ENCODE measurements at places on chromosomes 7 and 10.

- DNase-seq: no peak
These were observed 110.0 kb downstream of the SPAG6 start for GRCh38 chr10:22455068-22455857.

GRCh38 chr10:71819441-71819861 lies 31.6 kb downstream of the PSAP start:
- DNase-seq: no peak

DNA sequence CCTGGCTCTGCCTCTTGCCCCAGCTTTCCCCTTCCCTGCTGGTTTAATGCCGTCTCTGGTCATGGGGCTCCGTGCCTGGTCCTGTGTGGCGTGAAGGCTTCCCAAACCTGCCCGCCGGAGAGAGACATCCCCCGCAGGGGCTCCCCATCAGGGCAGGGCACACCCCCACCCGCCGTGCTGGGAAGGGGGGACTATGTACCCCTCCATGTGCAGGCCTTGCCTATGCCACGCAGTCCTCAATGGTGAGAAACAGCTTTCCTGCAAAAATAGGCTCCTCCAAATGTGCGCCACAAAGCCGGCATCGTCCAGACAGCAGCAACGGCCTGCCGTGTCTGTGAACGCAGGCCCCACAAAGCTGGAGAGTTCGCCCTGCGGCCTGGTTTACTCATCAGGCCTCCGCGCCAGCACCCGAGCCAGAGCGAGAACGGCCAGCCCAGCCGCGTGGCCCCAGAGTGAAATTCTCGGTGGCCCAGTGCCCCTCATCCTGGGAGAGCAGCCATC lies 313.4 kb downstream of the DNAJB6 start:
- no peak for DNase-seq

- DNase-seq: no peak
These were observed 25.9 kb upstream of the TTYH3 start for GRCh38 chr7:2605608-2606538.

DNA sequence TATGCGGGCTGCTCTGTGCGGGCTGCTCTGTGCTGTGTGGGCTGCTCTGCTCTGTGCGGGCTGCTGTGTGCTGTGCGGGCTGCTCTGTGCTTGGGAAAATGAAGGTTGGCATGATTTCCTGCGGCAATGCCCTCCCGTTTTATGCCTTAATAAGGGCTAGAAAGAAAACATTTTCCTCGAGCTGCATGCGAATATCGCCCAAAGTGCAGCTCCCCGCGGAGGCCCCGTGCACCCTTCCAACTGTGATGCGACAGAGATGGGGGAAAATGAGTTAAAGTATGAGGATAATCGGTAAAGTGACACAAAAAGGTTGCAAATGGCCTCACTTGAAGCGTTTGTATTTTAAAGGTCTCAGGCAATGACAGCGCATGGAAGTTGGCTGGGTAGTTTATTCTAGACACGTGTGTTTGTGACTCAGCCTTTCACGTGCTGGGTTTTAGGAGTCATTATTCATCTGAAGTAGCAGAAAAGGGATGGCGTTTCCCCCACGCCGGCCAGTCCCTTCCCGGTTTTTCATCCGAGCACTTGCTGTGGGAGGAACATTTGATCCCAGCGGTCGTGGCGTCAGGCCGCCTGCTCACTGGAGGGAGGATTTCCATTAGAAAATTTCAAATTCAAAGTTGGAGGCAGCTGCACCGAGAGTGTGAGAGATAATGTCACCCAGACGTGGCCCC lies 220.7 kb downstream of the ADARB2 start:
- no peak for DNase-seq

- DNase-seq: no peak
These were observed 36.8 kb downstream of the WIPF3 start for GRCh38 chr7:29843093-29843492.

DNA sequence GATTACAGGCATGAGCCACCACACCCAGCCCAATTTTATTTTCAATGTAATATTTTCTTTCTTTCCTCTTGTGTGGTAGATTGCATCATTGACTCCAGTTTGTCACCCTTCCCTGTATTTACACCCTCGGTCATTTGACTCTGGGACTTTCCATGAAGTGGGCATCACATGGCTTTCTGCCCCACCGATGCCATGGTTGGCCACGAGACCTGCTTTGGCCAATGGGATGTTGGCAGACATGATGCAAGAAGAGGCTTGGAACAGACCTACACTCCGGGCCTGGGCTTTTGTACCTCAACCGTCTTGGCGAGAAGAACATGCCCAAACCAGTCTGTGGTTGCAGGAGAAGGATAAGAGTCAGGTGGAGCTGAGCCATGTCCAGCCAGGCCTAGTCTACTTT lies 38.8 kb upstream of the CACUL1 start:
- DNase-seq: no peak

- DNase-seq: peak; percentile 35
These were observed 65.2 kb upstream of the TM9SF3 start for GRCh38 chr10:96651998-96652431.

GRCh38 chr10:84739641-84740040 lies 411.3 kb downstream of the CCSER2 start:
- DNase-seq: no peak

DNA sequence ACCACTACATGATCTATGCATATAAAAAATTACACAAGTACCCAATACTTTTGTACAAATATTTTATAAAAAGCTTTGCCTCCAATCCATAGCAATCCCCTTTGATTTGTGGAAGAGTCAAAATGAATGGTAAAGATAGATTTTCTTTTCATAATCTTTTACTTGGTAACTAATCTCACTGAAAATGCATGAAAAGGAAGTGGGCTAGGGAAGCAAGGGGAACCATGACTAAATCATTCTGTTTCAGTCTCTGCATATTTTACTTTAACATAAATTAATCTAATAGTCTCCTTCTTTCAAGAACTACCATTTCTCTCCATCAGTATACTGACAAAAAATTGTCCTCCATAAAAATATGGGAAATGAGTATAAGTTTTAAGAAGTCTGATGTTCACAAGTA lies 96.9 kb downstream of the TES start:
- DNase-seq: no peak

- no peak for DNase-seq
These were observed 356.5 kb upstream of the ZNF32 start for GRCh38 chr10:44004913-44005787.

GRCh38 chr10:110138197-110138812 lies 69.1 kb upstream of the MXI1 start:
- DNase-seq: peak; percentile 66

DNA sequence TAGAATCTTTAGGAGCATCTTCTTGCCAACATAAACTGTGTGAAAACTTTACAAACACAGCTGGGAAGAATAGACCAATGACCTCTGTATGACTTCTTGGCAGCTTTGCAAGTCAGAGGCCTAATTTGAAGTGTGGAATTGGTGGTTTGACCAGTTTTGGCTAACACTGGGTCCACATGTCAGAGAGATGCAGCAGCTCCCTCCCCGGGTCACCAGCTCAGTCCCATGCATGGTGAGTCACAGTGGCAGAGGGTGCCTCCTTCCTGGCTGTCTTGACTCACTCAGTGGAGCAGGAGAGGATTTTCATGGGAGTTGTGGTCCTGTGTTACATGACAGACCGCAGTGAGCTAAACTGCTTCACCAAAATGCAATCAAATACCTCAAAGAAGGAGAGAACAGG lies 8.2 kb upstream of the STARD3NL start:
- DNase-seq: no peak

- no peak for DNase-seq
These were observed 59.3 kb upstream of the EXOC6 start for GRCh38 chr10:92789067-92789466.

GRCh38 chr7:2143981-2144595 lies 88.7 kb downstream of the MAD1L1 start:
- DNase-seq: no peak

GRCh38 chr10:5092848-5093790 lies 1.1 kb upstream of the AKR1C3 start:
- no peak for DNase-seq

- DNase-seq: peak; percentile 14
These were observed 662 bp downstream of the DNAJC2 start for GRCh38 chr7:103343758-103344452.

DNA sequence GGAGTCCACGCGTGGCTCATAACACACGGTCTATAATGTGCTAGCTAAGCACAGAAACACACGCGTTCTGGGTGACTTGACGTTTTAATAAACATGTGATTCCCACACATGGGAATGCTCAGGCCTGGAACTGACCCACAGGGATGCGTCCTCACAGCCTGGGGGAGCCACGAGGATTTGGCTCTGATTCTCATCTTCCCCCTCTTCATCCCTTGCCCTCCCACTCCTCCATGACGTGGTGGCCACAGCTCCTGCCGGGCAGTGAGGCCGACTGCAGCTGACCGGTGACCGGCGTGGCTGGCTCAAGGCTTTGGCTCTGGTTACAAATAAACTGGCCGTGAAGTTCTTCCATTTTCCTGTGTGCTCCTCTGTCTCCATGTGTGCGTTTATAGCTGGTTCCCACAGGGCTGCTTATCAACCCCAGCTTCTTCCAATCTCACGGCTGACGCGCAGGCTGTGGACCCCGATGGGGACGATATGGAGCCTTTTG lies 40.9 kb upstream of the KLF6 start:
- DNase-seq: no peak

- no peak for DNase-seq
These were observed 134.8 kb upstream of the SEMA3C start for GRCh38 chr7:81053623-81054022.

- DNase-seq: no peak
These were observed 134.0 kb upstream of the PODXL start for GRCh38 chr7:131690441-131690840.

DNA sequence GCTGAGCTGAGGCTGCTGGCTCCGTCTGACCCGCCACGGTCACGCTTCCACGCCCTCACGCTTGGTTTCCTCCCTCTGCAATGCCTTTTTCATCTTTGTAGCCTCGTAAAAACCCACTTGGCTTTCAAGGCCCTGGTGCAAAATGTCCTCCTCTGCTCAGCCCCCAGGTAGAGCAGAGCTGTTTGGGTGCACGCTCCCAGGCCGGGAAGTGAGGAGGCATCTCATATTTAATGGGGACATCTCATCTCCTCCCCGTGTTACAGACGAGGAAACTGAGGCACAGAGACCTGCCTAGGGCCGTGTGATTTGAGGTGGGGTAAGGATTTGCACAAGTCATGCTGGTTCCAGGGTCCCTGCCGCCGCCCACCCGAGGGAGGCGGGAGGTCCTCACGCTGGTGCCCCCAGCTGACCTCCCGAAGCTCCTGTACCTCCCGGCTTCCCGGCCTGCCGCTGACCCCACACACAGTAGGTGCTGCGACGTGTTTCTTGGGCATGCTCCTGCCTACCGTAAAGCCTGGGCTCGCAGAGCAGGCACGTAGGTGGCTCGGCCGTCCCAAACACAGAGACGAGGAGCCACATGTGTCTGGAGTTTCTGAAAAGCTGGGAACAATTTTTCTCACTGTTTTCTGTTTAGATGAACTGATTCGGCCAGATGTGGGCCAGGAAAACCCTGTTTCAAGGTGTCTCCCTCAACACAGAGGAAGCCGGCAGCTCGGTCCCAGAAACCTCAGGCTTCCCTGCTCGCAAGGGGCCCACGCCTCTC lies 11.5 kb downstream of the FOXL3 start:
- DNase-seq: no peak

- no peak for DNase-seq
These were observed 341.1 kb downstream of the FRMD4A start for GRCh38 chr10:13989616-13990015.

DNA sequence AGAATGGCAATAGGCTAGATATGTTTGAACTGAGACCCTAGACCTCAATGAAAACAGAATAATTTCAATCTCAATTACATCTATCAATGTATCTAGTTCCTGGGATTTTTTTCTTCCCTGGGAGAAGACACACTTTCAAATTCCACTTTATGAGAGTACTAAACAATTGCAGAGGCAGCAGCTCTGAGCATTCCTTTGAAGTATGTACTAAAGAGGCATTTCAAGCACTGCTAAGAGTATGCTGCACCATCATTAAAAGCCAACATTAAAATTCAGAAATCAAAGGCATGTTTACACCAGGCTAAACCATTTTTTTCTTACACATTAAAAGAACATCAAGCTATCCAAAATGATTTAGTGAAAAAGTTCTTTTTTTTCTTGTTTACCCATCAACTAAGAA lies 297.9 kb upstream of the CACNA2D1 start:
- no peak for DNase-seq

DNA sequence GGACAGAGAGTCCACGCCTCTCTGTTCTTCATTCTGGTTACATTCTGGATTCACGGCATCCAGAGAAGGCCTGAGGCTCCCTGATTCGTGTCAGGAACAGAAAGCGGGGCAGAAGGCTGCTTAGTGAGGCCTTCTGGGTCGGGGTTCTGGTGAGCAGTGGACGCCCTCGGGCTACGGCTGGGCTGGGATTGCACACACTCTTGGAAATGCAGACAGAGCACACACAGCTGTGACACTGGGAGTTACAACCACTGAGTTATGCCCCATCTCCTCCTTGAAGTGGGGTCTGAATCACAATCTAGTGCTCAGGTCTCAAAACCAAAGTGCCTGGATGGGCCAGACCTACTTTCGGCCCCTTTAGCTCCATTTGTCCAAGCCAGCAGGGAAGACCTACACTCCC lies 156.9 kb upstream of the GDF10 start:
- no peak for DNase-seq

DNA sequence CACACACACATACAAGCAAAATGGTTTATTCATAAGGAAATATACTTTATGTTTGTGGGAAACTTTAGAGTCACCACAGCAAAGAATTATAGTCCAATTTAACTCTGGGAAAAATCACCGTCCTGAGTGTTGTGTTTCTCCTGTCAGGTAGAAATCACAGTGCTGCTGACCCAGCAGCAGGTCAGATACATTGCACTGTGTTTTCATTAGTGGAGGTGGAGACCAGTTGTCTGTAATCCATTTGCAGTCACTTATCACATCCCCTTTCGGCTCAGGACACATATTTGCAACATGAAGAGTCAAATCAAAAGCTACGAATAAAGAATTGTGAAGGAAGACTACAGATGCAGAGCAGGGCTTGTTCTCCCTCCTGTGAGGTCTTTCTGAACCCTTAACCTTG lies 799.6 kb downstream of the GRM8 start:
- DNase-seq: no peak

DNA sequence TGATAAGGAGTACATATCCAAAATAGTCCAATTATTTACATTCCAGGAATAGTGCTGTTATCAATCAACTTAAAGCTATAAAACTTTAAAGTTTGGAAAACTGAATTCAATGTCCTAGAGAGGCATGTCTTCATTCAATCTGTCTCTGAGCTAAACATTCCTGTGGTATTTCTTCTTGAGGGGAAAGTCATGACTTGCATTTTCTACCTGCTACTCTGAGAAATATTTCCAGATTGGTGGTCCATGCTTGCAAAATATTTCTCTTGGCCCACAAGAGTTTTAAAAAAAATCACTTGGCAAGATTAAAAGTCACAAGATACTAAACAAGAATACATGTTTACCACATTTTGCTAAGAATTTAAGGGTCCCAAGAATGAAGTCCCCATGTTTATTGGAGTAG lies 63.6 kb upstream of the HGF start:
- no peak for DNase-seq

- no peak for DNase-seq
These were observed 79.1 kb downstream of the ZNF365 start for GRCh38 chr10:62453274-62453673.

GRCh38 chr10:50614444-50615137 lies 9.2 kb downstream of the SGMS1 start:
- no peak for DNase-seq

- no peak for DNase-seq
These were observed 36.2 kb downstream of the LARP4B start for GRCh38 chr10:895324-895723.

GRCh38 chr7:42241424-42241823 lies 4.4 kb upstream of the GLI3 start:
- no peak for DNase-seq

- no peak for DNase-seq
These were observed 554.4 kb downstream of the INHBA start for GRCh38 chr7:41148521-41148951.

- DNase-seq: no peak
These were observed 213.6 kb upstream of the FZD1 start for GRCh38 chr7:91050677-91051076.

Data from CD8-positive, alpha-beta memory T cell (primary cell).